ENCODE measurements at places on chromosomes 5 and 9.

GRCh38 chr5:124637011-124637410 lies 109.4 kb downstream of the ZNF608 start:
- DNase-seq, result no peak

DNA sequence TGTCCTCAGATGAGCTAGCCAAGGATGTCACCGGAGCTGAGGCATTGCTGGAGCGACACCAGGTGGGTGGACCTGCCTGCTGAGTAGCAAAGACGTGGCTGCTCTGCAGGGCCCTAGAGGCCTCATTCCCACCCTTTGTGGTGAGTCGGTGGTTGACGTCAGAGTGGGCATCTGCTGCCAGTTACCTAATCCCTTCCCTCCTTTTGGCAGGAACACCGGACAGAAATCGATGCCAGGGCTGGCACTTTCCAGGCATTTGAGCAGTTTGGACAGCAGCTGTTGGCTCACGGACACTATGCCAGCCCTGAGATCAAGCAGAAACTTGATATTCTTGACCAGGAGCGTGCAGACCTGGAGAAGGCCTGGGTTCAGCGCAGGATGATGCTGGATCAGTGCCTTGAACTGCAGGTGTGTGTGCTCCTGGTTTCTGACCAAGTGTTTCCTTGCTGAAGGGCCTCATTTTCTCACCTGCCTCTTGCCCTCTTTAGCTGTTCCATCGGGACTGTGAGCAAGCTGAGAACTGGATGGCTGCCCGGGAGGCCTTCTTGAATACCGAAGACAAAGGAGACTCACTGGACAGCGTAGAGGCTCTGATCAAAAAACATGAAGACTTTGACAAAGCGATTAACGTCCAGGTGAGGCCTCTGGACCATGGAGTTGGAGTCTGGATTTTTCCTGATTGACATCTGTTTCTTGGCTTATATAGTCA lies 48.9 kb downstream of the DYNC2I2 start:
- DNase-seq, result no peak

DNA sequence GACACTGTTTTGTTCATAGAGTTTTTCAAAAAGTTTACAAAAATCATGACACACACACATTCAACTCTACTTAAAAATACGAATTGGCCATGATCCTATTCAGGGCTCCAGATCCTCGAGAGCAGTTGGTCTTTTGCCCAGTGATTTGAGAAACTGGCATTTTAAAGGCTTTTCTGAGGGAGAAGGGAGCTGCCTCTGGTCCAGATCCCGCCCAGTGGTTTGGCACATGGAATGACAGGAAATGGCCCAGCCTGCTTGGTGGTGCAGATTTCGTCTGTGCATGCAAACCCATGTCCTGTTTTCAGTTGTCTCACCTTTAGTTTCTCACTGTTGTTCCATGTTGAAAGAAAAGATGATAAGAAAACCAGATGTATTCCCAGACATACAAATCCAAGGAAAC lies 3.6 kb downstream of the CAMK4 start:
- peak; percentile 40 for DNase-seq

- DNase-seq, result no peak
These were observed 59.8 kb downstream of the NREP start for GRCh38 chr5:111697215-111697614.

DNA sequence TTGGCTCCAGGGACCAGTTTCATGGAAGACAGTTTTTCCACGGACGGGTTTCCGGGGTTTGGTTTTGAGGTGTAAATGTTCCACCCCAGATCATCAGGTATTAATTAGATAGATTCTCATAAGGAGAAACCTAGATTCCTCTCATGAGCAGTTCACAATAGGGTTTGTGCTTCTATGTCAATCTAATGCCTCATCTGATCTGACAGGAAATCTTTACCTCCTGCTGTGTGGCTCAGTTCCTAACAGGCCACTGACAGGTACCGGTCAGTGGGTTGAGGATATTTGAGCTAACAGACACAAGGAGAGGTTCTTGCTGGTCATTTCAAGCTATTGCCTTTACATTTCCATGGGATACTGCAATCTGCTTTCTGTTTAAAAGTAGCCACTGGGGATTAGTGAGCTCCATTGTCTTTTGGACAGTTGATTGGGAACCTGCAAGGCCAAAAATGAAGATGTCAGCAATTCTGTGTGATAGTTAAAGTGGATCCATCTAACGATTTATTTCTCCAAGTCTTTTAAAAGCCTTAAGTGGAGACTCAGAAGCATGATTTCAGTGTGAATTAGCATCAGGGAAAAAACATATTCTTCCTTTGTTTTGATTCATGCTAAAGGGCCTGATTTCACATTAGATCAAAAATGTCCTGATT lies 38.6 kb downstream of the MRPS30 start:
- no peak for DNase-seq

DNA sequence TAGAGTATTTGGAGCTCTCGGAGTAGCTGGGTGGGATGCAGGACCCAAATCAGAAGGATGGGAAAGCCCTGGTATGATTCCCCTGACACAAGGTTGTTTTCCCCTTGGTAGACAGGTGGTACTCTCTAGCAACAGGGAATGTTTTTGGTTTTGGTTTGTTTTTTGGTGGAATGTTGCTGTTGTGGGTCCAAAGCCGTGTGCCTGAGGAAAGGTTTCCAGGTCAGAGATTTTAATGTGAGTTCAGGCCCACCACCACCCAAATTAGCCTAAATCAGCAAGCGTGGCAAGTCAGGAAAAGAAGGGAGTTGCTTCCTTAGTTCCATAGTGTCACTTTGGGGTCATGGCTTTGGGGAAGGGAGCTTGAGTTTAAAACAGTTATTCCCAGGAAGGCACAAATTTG lies 385.5 kb downstream of the RAB3C start:
- DNase-seq, result no peak

DNA sequence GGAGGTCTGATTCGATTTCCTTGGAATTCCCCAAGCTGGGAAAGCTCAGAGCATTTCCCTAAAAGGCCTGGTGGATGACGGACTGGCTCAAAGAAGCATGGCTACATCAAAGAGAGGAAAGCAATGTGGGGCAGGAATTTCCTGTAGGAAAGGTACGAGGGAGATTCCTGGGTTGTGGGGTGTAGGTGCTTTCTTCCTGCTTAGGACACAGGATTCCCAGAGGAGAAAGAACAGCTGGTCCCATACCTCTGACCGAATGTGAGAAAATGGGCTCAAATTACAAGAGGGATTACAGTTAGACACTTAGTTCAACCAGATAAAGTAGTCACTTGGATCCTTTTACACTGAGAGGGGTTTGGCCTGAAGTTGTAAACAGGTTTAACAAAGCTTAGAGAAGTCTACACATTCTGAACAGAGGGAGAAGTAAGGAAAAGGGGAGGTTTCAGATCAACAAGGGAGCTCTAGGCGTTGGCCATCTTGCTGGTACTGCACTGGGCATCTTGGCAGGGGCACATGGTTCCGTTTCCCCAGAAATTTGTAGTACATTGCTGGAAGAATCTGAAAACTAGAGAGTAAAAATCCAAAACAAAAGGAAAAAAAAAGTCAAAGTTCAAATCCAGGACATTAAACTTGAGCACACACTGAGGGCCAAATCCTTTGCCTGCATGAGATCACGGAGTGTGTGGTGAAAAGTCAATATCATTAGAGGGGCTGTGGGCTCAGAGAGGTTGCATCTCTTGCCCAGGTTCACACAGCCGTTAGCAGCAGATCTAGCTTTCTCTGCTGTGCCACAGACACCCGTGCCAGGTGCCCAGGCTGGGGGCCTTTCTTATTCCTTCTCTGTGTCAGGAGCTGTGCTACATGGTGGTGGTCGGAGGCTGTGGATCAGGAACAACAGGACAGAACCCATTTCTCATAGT lies 171.3 kb downstream of the RGS3 start:
- DNase-seq, result no peak

GRCh38 chr9:86511614-86512360 lies 157.6 kb upstream of the TUT7 start:
- no peak for DNase-seq

DNA sequence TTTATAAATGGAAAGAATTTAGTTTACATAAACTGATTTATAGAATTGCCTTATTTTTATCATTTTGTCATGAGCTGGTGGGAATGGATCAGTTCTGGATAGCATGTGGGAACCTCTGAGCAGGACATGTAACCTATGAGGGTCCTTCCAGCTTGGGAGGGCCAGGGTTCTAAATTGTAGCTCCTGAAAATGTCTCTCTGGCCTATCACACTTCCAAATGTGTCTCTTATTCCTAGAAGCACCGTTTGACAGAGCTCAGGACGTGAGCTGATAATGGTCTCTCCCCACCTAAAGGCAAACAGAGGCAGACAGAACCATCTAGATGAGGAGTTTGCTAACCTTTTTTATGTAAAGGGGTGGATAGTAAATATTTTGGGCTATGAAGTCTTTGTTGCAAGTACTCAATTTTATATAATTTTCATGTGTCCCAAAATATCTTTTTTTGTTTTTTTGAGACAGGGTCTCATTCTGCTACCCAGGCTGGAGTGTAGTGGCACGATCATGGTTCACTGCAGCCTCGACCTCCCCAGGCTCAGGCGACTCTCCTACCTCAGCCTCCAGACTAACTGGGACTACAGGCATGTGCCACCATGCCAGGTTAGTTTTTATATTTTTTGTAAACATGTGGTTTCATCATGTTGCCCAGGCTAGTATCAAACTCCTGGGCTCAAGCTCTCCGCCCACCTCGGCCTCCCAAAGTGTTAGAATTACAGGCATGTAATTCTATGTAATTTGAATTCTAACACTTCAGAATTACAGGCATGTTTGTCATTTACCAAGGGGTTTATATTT lies 4.0 kb downstream of the TRAF1 start:
- DNase-seq, result no peak

GRCh38 chr9:4814913-4815312 lies 22.2 kb downstream of the RCL1 start:
- DNase-seq, result no peak

DNA sequence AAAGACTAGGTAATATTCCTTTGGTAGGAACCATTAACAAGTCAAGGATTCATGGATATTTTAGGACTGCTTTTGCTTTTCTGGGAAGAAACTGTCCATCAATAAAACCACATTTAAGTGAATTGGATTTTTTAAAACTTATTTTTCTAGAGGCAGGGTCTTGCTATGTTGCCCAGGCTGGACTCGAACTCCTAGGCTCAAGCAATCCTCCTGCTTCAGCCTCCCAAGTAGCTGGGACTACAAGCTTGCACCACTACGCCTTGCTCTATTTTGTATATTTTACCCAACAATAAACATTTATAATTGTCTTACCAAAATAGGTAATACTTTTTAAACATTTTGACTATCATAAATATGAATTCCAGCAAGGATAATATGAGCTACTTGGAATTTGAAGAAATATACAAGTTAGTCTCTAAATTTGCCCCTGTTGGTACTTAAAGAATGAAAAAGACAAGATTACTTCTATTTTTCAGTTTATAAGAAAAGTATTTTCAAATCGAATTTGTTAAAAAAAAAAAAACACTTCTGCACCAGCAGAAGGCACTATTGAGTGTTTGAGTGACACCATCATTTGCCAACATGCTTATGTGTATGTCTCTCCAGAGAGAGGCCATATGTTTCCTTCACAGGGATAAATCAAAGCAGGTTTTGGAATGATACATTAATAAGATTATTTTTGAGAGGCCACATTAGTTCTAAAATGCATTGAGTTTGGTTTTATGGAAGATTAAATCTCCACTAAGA lies 60.0 kb upstream of the CARTPT start:
- DNase-seq, result no peak

DNA sequence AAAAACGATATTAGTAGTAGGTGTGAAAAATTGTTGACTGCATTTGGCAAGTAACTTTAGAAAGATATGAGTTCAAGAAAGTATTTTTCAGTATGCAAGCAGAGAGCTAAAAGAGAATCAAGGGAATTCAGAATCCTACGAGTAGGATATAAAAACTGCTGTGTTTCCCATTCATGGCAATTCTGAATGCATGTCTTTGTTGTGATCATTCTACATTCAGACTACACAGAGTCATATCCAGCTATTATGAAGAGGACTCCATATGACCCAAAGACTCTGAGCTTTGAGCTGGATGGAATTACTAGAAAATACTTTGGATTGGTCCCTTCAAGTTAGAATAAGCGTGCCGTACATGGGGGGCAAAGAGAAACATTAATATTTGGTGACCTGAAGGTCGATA lies 12.0 kb downstream of the IFNE start:
- DNase-seq, result no peak

GRCh38 chr5:65861830-65862241 lies 64.5 kb upstream of the ERBIN start:
- no peak for DNase-seq

DNA sequence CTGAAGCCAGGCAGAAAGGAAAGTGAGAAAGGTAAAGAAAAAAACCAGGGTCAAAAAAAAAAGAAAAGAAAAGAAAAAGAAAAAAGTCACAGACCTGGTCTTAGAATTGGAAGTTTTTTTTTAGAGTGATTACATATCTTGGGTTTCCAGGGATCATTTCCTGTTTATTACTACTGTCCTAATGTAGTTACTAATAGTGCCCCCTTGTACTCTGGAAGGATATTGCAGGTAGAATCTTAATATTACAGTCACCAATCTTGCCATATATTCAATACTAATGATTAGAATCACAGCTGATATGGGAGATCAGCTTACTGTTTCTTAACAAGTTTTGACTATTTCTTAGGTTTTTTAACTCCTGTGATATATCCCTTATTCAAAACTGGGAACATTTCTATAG lies 543.2 kb upstream of the CDH6 start:
- DNase-seq, result no peak

DNA sequence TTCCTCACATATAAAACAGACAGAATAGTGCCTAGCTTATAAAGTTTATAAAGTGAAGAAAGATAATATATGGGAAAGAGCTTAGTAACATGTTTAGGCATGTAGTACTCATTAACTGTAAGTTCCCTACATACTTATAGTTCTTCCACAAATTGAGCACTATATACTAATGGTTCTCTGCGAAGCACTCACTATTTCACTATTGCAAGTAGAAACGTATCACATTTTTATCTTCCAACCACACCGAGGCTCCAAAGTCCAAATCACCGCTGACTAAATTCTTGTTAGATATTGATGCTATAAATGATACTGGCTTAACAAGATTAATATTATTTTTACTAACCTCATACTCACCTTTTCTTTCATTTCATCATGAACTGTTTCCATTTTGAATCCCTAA lies 61.0 kb downstream of the FBXW11 start:
- no peak for DNase-seq

GRCh38 chr5:73376618-73377170 lies 71.9 kb downstream of the FOXD1 start:
- DNase-seq, result no peak

- DNase-seq, result no peak
These were observed 7.3 kb upstream of the SMIM3 start for GRCh38 chr5:150771034-150771795.

- DNase-seq, result no peak
These were observed 6.5 kb downstream of the GLIS3 start for GRCh38 chr9:4293293-4293941.
